ENCODE measurements at places on chromosomes 11 and 22. TPM values are rescaled to one million over a fixed set of nuclear protein-coding genes. Genes with fewer than 3 reads are reported as not detected.

MRGPRX1 gene
- total RNA-seq = not detected

LRRC56 gene
- 1.3 TPM for total RNA-seq

FXYD6 gene
- 0.26 TPM for total RNA-seq

DAGLA gene
- total RNA-seq = 0.12 TPM

GRCh38 chr11:128146926-128147605 lies 440.3 kb downstream of the ETS1 start:
- DNase-seq = no peak

DNA sequence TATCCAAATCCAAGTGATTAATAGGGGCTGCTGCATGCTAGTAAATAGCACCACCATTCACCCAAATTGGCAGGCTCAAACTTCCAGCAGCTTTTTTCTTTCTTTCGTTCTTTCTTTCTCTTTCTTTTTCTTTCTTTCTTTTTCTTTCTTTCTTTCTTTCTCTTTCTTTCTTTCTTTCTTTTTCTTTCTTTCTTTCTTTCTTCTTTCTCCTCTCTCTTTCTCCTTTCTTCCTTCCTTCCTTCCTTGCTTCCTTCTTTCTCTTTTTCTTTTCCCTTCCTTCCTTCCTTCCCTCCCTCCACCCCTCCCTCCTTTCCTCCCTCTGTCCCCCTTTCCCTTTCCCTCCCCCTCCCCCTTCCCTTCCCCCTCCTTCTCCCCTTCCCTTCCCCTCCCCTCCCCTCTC lies 81.5 kb downstream of the PDE3B start:
- no peak for DNase-seq

DNA sequence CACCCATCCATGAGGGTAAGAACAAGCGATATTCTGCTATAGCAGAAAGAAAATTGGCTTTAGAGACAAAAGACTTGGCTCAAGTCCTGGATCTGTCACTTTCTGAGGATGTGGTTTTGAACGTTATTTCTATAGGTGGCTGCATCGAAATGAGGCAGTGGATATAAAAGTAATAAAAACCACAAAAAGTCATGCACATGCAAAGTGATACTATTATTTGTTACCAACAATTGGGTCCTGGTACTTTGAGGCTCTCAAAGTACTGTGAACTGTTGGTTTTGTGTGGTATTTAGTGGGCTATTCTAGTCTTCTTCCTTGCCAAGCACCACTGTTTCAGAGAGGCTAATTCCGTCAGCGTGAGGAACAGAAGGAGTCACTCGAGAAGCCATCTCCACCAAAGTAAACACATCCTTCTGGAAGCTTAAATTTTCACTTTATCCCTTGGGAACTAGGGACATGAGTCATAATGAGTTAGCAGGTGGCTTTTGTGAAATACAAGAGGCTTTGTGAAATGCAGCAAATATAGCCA lies 13.1 kb downstream of the UBASH3B start:
- DNase-seq = peak; percentile 22

DNA sequence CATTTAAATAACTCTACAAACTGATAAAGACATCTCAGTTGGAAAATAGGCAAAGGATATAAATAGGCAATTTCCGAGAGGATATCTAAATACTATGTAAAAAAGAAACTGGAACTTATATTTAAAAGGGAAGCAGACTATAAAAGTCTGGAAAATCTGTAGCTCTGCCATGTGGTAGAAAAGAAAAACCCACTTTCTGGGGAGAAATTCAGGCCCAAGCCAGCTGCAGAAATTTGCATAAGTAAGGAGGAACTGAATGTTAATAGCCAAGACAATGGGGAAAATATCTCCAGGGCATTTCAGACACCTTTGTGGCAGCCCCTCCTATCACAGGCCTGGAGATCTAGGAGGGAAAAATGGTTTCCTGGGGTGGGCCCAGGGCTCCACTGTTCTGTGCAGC lies 97.8 kb upstream of the ZBED5 start:
- no peak for DNase-seq

DNA sequence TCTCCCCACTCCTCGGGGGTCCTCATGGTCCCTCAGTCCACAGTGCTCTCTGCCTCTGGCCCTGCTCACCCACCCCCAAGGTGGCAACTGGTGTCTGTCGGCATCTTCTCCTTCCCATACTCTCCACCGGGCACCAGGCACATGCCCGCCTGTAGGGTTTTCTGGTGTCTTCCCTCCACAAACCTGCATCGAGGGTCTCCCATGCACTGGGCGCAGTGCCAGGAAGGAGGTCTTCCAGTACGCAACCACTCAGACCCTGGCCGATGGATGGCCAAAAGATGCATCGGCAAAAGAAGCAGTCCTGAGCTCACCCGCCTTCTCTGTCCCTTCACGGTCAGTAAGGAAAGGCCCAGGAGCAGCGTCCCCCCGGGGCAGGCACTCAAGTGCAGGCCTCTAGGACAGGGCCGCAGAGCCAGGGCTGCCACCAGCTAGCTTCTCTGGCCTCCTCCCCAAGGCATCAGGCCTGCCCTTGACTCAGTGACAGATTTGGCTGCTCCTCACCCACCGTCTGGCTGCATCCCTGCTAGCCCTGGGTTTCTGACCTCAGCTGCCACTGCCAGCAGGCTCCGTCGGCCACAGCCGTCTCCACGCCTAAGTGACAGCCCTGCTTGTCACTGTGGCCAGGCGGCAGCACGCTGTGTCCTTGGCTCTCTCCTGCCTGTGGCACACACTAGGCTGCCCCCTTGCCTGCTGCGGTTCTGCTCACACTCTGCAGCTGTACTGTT lies 32.1 kb upstream of the IGSF9B start:
- DNase-seq = no peak

- no peak for DNase-seq
Measured at GRCh38 chr11:102138223-102138622, 28.0 kb downstream of the YAP1 start.

Data from activated CD4-positive, alpha-beta memory T cell treated with anti-CD3 and anti-CD28 coated beads for 36 hours (primary cell).